ENCODE measurements at places on chromosomes 1 and 21. TPM values are rescaled to one million over a fixed set of nuclear protein-coding genes. Genes with fewer than 3 reads are reported as not detected.

DNA sequence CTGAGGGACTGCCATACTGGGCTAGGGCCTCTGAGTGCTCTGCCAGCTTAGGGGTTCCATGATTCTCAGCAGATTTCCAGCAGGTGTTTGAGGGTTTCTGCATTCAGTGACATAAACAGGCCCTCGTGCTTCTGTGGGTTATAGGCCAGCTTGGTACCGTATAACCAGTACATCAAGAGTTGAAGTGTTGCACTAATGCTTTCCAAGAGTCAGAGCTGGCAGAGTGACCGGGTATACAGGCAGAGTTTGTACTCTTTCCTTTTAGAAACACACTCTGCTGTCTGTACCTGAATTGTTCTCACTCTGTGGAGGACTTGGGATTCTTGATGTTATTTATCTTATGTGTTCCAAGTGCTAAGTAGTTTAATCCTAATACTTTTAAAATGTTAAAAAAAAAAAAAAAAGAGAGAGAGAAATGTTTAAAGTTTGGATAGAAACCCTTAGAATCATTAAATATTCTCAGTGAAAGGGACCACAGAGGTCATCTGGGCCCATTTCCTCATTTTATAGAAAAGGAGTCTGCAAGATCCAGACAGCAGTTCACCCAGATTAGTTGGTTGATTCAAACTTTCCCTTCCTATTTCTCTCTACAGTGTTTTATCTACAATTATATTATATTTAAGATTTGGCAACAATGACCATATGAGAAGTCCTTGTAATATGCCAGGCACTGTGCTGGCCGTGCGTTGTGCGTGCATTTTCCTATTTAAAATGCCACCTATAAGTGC, 325.8 kb downstream of the KIF26B start:
- H3K36me3 ChIP-seq, result no peaks in the 10 kb centered on the region
- DNase-seq, result no peak
- no peak overlapping the region for H3K27ac ChIP-seq

- H3K27me3 ChIP-seq, result no peaks in the 10 kb centered on the region
- H3K4me3 ChIP-seq, result no peak overlapping the region
- no peak for DNase-seq
- H3K27ac ChIP-seq, result peak overlapping the region; percentile 25
- no peaks in the 10 kb centered on the region for H3K36me3 ChIP-seq
These were observed 12.5 kb upstream of the GUCA2A start for GRCh38 chr1:42176902-42177519.

- H3K36me3 ChIP-seq, result no peaks in the 10 kb centered on the region
- H3K27ac ChIP-seq, result no peak overlapping the region
- H3K4me3 ChIP-seq, result no peak overlapping the region
- H3K27me3 ChIP-seq, result no peaks in the 10 kb centered on the region
These were observed 200.3 kb upstream of the FOXD3 start for GRCh38 chr1:63122079-63122478.

DNA sequence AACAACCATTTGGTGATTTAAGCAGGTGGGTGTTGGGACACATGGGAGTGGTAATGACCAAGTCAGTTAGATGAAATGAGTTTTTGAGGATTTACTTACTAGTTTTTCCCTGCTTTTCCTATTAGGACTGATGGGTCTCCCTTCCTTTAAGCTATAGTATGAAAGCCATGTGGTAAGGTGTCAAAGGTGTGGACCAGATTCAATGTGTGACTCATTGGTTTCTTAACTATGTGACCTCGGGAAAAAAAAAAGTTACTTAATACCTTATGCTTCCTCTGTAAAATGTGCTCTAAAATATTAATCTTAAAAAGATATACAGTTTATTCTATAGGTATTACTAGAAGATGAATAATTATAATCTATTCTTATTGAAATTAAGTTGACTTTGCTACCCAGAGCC, 93.7 kb downstream of the DUSP10 start:
- no peak overlapping the region for H3K4me3 ChIP-seq
- H3K27me3 ChIP-seq, result no peaks in the 10 kb centered on the region
- DNase-seq, result no peak
- H3K27ac ChIP-seq, result no peak overlapping the region
- H3K4me1 ChIP-seq, result no peaks in the 10 kb centered on the region

DNA sequence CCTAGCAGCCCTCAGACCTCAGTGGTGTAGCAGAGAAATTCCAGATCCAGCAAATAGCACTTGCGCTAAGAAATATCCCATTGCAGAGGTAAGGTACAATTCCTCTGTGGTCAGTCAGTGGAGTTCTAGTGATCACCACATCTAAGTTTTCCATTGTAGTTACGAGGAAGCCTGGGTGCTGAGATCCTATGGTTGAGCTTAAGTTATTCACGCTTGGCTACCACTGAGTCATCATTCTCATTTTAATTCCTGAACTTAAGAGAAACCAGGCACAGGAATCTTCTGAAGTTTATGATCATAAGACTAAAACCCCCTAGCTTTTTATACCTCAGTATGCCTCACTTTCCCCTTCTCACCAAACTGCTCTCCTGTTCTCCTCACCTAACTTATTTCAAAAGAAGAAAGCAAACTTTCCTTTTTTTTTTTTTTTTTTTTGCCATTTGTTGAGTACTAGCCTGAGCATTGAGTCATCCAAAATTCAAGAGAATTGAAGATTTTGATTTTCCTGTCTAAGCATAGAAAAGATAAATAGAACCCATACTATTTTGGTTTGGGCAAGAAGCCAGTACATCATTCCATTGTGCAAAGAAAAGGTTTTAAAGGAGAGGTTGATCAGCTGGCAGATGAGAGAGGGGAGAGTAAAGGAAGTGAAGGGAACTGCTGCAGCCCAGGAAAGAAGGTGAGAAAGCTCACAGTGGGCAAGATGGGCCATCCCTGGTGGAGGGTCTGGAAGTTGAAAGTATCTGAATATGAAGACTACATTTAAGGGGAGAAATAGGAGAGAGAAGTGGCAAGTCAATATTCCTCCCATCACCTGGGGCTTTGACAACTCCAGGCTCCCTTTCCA, 39.9 kb downstream of the SERBP1 start:
- no peak for DNase-seq
- no peak overlapping the region for H3K27ac ChIP-seq
- H3K4me1 ChIP-seq, result no peaks in the 10 kb centered on the region
- H3K36me3 ChIP-seq, result no peaks in the 10 kb centered on the region
- no peaks in the 10 kb centered on the region for H3K27me3 ChIP-seq
- no peak overlapping the region for H3K4me3 ChIP-seq

- H3K4me1 ChIP-seq, result peaks cover 5% of the 10 kb centered on the region
These were observed 75.2 kb downstream of the MPZL1 start for GRCh38 chr1:167797015-167797414.

GRCh38 chr1:63821091-63822005, 47.5 kb downstream of the ROR1 start:
- no peaks in the 10 kb centered on the region for H3K36me3 ChIP-seq
- H3K27me3 ChIP-seq, result no peaks in the 10 kb centered on the region
- no peak for DNase-seq
- no peak overlapping the region for H3K27ac ChIP-seq
- H3K4me3 ChIP-seq, result no peak overlapping the region

GRCh38 chr1:86156566-86157455, at the start of gene COL24A1:
Gene COL24A1 (minus strand): TSS chr1:86156772. CDS start chr1:86156396, 376 bp downstream.
- peak within 1 kb of the TSS; percentile 31 for H3K4me3 ChIP-seq
- peaks cover 4% of the 10 kb centered on the region for H3K4me1 ChIP-seq
- H3K27ac ChIP-seq, result peak within 1 kb of the TSS; percentile 1
- H3K27me3 ChIP-seq, result peaks cover 18% of the 10 kb centered on the region
- no peak for DNase-seq

DNA sequence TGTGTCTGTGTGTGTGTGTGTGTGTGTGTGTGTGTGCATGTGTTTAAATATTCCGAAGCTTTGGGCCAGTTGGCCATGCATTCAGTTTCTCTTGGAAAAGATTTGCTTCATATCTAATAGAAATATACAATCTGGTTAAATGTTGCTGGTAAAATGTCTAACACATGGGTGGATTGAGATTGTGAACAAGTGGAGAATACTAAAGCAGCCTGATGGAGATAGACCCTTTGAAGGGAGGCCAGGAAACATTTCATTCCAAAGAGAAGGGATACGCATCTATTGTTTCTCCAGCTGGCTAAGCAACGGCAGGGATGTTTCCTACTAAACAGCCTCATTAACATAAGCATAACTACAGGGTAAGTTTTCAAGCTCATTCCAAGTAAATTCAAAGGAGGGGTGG, 257.5 kb upstream of the PTBP2 start:
- no peaks in the 10 kb centered on the region for H3K4me1 ChIP-seq
- H3K27ac ChIP-seq, result no peak overlapping the region

GRCh38 chr1:27966402-27967105, 6.8 kb downstream of the XKR8 start:
- no peak overlapping the region for H3K4me3 ChIP-seq
- H3K27me3 ChIP-seq, result no peaks in the 10 kb centered on the region
- peak overlapping the region; percentile 19 for H3K27ac ChIP-seq
- H3K36me3 ChIP-seq, result no peaks in the 10 kb centered on the region
- peak; percentile 40 for DNase-seq

GRCh38 chr1:29196863-29197589, 15.3 kb upstream of the SRSF4 start:
- no peaks in the 10 kb centered on the region for H3K27me3 ChIP-seq
- DNase-seq, result no peak
- H3K4me1 ChIP-seq, result peaks cover 2% of the 10 kb centered on the region
- no peaks in the 10 kb centered on the region for H3K36me3 ChIP-seq

DNA sequence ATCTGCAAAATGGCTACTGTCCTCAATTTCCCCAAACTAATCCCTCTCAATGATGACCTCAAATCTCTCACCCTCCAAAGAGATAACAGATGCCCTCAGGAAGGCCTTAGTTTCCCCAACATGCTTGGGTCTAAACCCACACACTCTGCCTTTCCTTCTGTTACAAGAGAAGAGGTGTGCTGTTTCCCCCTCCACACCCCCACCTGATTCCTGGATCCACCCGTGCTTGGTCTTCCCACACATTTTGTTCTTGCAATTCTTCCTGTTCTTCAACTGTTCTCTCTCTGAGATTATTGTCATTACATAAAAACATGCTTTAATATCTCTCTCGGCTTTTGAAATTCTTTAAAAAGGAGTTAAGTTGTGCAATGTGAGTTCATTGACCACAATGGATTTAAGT, 5.7 kb upstream of the CBR3 start:
- H3K36me3 ChIP-seq, result no peaks in the 10 kb centered on the region
- no peaks in the 10 kb centered on the region for H3K27me3 ChIP-seq
- no peaks in the 10 kb centered on the region for H3K4me1 ChIP-seq
- DNase-seq, result no peak
- H3K4me3 ChIP-seq, result no peak overlapping the region

DNA sequence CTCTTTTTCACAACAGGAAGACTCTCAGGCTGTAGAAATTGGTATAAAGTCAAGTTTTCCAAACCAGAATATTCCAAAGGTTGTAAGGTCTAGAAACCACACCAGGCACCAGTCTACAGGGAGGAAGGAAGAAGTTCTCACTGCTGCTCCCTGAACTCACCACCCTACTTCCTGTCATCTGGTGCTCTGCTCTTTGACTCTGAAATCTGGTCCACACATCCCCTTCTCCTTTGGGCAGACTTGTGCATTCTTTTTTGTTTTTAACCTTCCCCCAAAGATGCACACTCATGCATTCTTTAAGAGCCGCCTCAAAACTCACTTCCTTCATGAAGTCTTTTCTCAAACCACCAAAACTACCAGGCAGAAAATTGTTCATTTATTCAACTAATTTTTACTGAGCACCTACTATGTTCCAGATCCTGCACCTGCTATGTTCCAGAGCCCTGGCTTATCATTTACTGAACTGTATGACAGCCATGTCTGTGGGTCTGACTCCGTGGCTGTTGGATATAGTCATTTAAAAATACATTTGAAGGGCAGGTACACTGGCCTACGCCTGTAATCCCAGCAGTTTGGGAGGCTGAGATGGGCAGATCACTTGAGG, 30.1 kb upstream of the EPS15 start:
- no peak for DNase-seq
- no peaks in the 10 kb centered on the region for H3K36me3 ChIP-seq
- no peak overlapping the region for H3K4me3 ChIP-seq
- no peaks in the 10 kb centered on the region for H3K27me3 ChIP-seq
- H3K27ac ChIP-seq, result no peak overlapping the region

GRCh38 chr1:185681034-185681633, 53.1 kb upstream of the HMCN1 start:
- no peaks in the 10 kb centered on the region for H3K4me1 ChIP-seq
- no peak overlapping the region for H3K27ac ChIP-seq
- H3K4me3 ChIP-seq, result no peak overlapping the region
- DNase-seq, result no peak

- H3K4me1 ChIP-seq, result no peaks in the 10 kb centered on the region
- no peak overlapping the region for H3K27ac ChIP-seq
- no peaks in the 10 kb centered on the region for H3K36me3 ChIP-seq
- no peaks in the 10 kb centered on the region for H3K27me3 ChIP-seq
These were observed 7.9 kb downstream of the ACAP3 start for GRCh38 chr1:1299686-1300351.

- H3K4me1 ChIP-seq, result no peaks in the 10 kb centered on the region
- DNase-seq, result no peak
- no peak overlapping the region for H3K4me3 ChIP-seq
- H3K27me3 ChIP-seq, result no peaks in the 10 kb centered on the region
- H3K27ac ChIP-seq, result peak overlapping the region; percentile 48
These were observed 13.2 kb downstream of the AMPD2 start for GRCh38 chr1:109632671-109633346.

- no peak overlapping the region for H3K27ac ChIP-seq
- no peaks in the 10 kb centered on the region for H3K27me3 ChIP-seq
- H3K4me3 ChIP-seq, result no peak overlapping the region
- DNase-seq, result no peak
- no peaks in the 10 kb centered on the region for H3K36me3 ChIP-seq
These were observed 10.3 kb downstream of the ALX3 start for GRCh38 chr1:110060034-110060661.

PPFIA4 gene
- total RNA-seq, result 2.9 TPM

FCGR2B gene
- total RNA-seq, result 124 TPM

WDR64 gene
- not detected for total RNA-seq

SH3D21 gene
- 0.80 TPM for total RNA-seq

JMJD4 gene
- 27.2 TPM for total RNA-seq

SLC25A44 gene
- 10.7 TPM for total RNA-seq

NECTIN4 gene
- not detected for total RNA-seq

SLC44A3 gene
- 12.6 TPM for total RNA-seq

KCNK2 gene
- 23.6 TPM for total RNA-seq

CELA2A gene
- not detected for total RNA-seq

KRTAP21-3 gene
- not detected for total RNA-seq

RPTN gene
- total RNA-seq, result not detected

HORMAD1 gene
- not detected for total RNA-seq

All from breast epithelium (tissue), 4 donors.